ENCODE measurements at places on chromosomes 3 and 15.

DNA sequence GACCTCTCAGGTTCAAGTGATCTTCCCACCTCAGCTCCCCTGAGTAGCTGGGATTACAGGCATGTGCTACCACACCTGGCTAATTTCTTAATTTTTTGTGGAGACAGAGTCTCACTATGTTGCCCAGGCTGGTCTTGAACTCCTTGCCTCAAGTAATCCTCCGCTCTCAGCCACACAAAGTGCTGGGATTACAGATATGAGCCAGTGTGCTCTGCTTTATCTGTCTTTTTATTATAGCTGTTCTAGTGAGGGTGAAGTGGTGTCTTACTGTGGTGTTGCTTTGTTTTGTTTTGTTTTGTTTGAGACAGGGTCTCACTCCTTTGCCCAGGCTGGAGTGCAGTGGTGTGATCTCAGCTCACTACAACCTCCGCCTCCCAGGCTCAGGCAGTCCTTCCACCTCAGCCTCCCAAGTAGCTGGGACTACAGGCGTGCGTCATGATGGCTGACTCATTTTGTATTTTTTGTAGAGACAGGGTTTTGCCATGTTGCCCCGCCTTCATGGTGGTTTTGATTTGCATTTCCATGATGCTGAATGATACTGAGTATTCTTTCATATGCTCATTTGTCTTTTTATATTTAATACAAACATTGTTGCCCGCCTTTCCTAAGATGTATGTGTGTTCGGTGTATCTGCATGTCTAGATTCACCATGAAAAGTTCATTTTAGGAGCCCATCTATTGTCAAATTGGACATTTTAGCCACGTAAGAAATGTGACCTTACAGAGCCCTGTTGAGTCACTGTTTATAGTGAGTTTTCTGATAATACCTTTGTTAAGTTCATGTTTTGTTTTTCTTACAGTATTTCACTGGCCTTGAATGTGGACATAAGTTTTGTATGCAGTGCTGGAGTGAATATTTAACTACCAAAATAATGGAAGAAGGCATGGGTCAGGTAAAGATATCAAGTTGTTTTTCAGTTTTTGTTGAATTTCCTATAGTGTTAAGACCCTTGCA, 80.6 kb downstream of the ARIH1 start:
- peak; percentile 16 for DNase-seq

GRCh38 chr3:141894524-141895176, 18.2 kb downstream of the ATP1B3 start:
- peak; percentile 85 for DNase-seq

GRCh38 chr3:149174901-149175300, 45.5 kb downstream of the HPS3 start:
- peak; percentile 27 for DNase-seq

DNA sequence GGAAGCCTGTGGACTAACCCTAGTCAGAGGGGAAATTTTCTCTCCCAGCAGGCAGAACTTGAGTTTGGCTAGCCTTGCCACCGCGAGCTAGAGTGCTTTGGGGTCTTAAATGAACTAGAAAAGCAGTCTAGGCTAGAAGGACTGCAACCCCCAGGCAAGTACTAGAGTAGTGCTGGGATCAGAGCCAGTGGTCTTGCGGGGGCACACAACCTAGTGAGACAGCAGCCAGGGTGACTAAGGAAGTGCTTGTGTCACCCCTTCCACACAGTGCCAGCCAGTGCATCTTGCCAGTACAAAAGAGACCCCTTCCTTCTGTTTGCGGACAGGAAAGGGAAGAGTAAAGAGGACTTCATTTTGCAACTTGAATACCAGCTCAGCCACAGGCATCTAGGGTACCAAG, 59.0 kb downstream of the GOLM2 start:
- no peak for DNase-seq

DNA sequence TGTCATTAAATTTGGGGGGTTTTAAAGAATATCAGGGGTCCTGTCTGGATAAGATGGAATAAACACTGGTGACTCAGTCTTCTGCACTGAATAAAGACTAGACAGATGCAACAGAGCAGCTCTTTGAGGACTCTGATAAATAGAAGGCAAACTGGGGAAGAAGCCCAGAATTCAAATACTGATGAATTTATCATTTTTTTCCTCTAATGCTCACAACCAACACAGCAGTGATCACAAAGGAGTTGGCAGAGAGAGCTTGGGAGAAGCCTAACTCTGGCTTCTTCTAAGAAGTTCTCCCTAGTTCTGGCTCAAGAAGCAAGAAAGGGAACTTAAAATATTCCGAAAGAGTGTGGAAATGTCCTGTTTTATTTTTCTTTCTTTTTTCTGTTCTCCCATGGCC, 597.8 kb downstream of the FGF12 start:
- DNase-seq = no peak

- peak; percentile 11 for DNase-seq
These were observed 36.4 kb downstream of the CEP152 start for GRCh38 chr15:48774484-48774883.

DNA sequence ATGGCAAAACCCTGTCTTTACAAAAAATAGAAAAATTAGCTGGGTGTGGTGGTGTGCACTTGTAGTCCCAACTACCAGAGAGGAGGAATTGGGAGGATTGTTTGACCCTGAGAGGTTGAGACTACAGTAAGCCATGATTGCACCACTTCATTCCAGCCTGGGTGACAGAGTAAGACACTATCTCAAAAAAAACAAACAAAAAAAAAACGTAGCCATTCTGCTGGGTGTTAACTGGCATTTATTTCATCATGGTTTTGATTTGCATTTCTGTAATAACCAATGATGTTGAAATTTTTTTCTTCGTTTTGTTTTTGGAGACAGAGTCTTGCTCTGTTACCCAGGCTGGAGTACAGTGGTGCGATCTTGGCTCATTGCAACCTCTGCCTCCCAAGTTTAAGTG, 63.3 kb downstream of the RPLP1 start:
- DNase-seq = no peak

DNA sequence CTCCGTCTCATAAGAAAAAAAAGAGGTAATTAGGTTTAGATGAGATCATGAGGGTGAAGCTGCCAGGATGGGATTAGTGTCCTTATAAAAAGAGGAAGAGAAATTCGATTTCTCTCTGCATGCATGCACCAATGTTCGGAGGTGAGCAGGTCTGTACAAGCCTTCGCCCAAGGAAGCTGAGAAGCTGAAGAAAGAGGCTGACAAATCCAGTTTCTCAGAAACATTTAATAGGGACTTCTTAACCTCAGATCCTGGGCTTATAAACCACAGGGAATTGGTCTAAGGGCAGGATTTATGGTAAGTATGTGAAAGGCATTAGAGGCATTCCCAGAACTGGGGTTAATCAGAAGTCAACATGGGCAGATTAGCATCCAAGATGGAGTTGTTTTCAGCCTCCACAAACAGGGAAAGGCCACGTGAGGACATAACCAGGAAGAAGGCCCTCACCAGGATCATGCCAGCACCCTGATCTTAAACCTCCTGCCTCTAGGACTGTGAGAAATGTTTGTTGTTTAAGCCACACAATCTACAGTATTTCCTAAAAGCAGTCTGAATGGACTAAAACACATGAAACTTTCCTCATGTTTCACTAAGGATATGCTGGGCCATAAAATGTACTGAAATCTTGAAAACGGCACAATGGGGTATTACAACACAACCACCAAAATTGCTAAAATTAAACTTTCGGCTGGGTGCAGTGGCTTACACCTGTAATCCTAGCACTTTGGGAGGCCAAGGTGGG, 11.3 kb downstream of the SHISA5 start:
- peak; percentile 57 for DNase-seq

- no peak for DNase-seq
These were observed 3.7 kb downstream of the C15orf62 start for GRCh38 chr15:40773496-40773895.

- DNase-seq = peak; percentile 78
These were observed 15.7 kb downstream of the BHLHE40 start for GRCh38 chr3:4994823-4995499.

GRCh38 chr15:28982886-28983285, 97.1 kb downstream of the APBA2 start:
- DNase-seq = no peak

GRCh38 chr3:193196746-193197145, 44.3 kb upstream of the PLAAT1 start:
- no peak for DNase-seq

DNA sequence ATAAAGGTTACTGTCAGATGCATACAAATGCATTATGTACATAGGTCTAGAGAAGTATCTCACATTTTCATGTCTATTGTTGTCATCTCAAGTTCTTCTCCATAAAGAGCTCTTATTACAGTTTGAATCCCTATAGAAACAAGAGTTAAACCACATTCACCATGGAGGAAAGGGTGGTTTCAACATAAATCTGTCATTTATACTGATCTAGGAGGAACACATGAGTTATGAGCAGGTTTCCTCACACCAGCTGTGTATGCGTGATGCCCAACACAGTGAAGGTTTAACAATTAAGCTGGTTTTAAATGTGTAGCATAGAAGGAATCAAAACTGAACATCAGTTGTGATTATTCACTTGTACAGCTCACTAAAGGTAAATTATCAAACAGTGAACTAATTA, 251.7 kb downstream of the KCNMB2 start:
- DNase-seq = no peak

GRCh38 chr3:190560013-190560895, 46.4 kb downstream of the IL1RAP start:
- DNase-seq = no peak

DNA sequence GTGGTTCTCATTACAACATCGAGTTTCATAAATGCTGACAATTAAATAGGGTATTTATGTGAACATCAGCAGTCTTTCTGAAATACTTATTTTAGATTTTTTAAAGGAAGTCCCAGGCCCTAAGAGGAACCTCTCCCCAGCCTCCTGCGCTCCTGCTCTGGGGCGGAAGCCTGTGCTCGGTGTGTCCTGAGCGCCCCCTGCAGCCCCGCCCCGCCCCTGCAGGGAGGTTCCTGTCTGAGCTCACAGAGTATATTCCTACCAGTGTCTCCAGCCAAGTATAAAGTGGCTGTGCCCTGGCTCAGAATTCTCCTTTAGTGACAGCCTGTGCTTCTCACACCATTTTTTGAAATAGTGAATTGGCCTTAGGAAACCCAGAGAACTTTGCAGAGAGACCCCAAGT, 567.9 kb downstream of the GOLGA6L6 start:
- no peak for DNase-seq

- no peak for DNase-seq
These were observed 15.9 kb downstream of the CADPS start for GRCh38 chr3:62859203-62859791.

GRCh38 chr3:184727357-184728009, 15.6 kb upstream of the MAGEF1 start:
- DNase-seq = peak; percentile 78

DNA sequence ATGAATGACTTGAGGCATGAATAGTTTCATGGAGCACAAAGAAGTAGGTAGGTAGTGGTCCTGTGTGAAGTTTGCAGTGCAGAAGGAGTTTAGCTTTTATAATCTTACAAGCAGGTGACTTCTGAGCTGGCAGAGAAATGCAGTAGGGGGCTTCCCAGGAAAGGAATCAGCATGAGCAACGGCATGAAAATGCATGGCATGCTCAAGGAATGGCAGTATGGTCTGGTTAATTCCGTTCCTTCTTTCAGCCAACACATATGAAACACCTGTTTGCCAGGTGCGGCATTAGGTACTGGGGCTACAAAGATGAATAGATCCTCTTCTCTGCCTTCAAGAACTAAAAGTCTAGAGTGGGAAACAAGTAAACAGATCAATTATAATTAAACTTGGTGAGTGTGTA, 138.0 kb upstream of the BHLHE40 start:
- no peak for DNase-seq

GRCh38 chr3:127925384-127925783, 10.4 kb downstream of the KBTBD12 start:
- no peak for DNase-seq

DNA sequence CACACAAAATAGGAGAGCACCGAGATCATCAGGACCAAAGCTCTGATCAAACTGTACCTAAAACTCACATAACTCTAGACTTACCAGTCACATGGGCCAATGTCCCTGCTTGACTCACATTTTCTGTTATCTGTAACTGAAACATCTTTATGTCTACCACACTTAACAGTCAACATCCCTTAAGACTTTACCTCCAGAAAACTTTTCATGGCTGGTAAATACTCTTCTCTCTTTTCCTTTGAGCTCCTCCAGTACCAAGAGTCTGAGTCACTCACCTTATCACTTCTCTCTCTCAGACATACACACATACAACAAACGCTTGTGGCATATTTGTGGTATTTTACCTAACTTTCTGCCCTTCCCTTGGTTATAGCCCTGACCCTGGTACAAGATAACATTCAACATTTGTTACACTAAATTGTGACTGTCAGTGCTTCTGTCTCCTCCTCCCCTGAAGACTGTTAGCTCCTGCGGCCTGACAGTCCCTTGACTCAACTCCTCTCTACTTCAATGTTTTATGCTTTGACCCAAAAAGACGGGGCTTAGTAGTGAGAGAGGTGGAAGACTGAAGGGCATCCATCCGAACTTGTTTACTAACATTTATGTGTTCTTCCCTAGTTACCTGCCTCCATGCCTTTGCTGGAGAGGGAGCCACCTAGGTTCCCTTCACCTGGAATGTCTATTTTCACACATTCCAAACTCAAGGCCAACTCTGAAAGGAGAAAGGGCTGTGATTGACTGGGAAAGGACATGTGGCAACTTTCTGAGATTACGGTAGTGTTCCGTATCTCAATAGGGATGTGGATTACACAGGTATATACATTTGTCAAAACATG, 3.7 kb upstream of the EFHB start:
- DNase-seq = no peak

DNA sequence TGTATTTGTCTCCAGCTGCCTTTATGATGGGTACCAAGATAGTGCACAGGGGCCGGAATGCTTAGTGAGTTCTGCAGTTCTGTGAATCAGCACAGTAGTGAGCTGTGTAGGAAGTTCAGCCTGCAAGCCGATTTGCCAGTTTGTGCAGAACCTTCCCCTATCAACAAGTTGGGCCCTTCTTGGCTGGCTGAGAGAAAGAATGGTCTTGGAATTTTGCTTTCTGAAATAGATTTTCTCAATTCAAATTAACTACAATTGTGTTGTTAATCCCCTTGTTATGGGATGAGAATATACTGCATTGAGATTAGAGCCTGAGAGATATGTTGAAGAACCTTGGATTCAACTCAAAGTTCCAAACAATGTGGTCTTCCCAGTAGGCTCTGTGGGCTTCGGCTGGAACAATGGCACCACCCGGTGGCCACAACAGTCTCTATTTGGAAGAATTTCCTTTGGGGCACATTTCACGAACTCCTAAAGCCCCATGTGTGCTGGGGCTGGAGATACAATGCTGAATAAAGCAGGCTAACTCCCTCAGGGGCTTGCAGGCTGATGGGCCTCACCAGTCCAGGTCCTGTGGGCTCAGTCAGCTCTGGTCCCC, 59.1 kb downstream of the TRIM42 start:
- DNase-seq = peak; percentile 9

GRCh38 chr3:40290396-40290795, 19.1 kb upstream of the EIF1B start:
- no peak for DNase-seq

GRCh38 chr15:64897345-64897985, 14.2 kb upstream of the ANKDD1A start:
- peak; percentile 75 for DNase-seq

DNA sequence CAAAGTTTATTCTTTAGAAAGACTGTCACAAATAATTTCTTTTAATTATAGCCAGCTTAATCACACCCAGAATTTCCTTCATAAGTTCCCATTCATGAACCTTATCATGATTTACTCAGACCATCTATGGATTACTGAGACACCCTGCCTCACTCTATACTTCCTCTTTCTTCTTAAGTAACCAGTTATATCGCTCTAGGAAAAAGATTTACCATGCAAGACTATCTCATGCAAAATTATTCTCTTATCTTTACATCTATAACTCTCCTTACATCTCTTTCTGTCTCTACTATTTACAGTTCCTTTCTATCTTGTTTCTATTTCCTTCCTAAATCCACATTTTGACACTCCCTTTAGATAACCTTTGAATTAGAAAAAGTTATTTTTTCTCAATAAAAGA, 316.8 kb downstream of the POLQ start:
- DNase-seq = no peak

Measured in fibroblast of skin of right quadriceps (primary cell).